ENCODE measurements at places on chromosomes 7 and 10.
A peak's percentile ranks its signal among the peaks of the same experiment; 100 is the strongest.

DNA sequence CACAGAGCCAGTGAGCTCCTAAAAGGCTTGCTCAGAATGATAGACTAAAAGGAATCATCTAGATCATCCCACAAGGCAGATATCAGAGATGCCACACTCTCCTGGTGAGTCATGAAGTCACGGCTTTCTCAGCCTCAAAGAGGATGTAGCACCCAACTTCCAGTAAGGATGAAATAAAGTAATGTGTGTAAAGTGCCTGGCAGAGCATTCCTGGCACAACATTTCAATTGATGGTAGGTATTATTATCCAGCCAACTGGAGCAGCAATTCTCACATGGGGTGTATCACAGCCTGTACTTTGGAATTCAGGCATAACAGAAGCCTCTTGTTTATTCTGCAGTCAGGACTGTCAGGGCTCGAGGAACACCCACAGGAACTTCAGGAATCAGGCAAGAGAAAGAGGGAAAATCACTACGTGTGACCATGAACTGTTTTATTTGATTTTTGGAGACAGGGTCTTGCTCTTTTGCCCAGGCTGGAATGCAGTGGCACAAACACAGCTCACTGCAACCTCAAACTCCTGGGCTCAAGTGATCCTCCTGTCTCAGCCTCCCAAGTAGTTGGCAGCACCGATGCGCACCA is 5.3 kb upstream of the NAT16 start:
- DNase-seq, result no peak

DNA sequence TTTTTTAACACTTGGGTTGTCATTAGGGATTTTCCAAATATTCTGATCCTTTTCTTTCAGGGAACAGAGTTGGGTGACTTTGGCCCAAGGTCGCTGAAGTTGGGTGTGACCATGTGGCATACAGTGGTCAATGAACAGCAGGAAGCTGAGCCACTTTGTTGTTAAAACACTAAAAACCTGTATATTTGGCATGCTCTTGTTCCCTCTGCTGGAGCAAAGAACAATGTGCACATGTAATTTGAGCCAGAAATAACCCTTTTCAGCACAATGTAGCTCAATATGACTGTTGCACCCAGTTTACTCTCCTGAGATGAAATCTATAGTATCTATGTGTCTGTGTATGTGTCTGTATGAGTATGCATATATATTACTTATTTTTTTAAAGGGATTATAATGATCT is 74.9 kb downstream of the ADCYAP1R1 start:
- DNase-seq, result peak; percentile 13

DNA sequence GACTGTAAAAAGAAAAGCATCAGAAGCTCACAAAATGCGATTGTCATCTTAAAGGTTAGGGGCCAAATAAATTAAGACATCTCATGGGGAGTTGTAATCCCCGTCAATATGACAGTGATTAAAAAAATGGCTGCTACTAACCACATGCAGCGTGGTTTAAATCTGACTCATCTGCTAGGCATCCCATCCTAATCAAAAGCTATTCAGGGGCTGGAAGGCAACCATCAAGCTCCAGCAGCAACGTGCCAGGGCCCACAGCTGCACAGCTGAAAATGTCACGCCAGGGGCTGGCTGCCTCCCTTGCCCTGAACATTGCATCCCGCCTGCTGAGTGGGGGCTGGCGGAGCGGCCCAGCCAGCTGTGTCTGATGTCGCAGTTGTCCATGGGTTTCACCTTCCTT is 66.3 kb upstream of the FRMD4A start:
- peak; percentile 98 for DNase-seq

DNA sequence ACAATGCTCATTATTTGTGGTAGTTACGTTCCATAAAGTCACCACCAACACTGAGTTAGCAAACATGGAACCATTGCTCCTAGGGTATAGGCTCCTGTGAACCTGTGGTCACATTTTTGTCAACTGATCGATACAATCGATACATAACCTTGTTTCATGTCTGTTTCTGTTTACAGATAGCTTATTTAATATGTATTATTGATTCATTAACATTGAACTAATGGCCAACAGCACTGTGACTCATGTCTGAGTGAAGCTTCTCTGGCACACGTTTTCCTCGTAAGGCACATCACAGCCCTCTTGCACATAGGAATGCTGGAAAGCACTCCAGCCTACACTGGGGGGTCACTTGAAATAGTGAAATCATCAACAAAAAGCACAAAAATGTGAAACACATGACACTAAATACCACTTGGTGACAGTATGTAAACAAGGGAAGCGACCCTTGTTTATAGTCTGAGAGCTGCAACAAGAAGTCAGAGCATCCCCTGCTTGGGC is 27.0 kb downstream of the GHRHR start:
- peak; percentile 17 for DNase-seq

- no peak for DNase-seq
These were observed 130.6 kb downstream of the PLXDC2 start for GRCh38 chr10:19946791-19947190.

- DNase-seq, result no peak
These were observed 105.5 kb upstream of the TBX20 start for GRCh38 chr7:35359423-35359822.

GRCh38 chr7:19554581-19554980 is 154.3 kb downstream of the POLR1F start:
- DNase-seq, result no peak
